ENCODE measurements at places on chromosomes 7 and 10.

GRCh38 chr7:150685219-150686029, at the start of gene GIMAP2:
TSS of gene GIMAP2 (plus strand) at chr7:150685706. CDS start at chr7:150687060, 1,354 bp downstream.
- peak; percentile 29 for DNase-seq

- no peak for DNase-seq
Observed at GRCh38 chr10:51569467-51569866, 129.9 kb downstream of the CSTF2T start.

GRCh38 chr7:142231716-142232115, 26.1 kb downstream of the PRSS58 start:
- DNase-seq: no peak

DNA sequence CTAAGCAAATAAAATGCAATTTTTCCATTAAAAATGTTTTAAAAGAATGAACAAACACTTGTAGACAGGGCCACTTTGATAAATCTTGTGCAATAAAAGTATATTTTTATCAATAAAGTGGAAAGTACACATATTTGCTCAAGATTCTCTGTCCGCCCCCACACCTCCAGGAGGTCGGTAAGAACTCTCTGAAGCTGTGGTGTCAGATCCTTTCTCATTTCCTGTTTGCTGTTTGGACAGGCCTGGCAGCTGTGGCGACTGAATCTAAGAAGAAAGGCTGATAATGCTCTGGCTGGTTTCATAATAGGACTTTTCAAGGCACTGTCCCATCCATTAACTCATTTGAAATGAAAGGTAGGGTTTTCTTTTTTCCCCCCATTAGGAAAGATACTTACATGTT, 15.3 kb upstream of the ASB4 start:
- no peak for DNase-seq

DNA sequence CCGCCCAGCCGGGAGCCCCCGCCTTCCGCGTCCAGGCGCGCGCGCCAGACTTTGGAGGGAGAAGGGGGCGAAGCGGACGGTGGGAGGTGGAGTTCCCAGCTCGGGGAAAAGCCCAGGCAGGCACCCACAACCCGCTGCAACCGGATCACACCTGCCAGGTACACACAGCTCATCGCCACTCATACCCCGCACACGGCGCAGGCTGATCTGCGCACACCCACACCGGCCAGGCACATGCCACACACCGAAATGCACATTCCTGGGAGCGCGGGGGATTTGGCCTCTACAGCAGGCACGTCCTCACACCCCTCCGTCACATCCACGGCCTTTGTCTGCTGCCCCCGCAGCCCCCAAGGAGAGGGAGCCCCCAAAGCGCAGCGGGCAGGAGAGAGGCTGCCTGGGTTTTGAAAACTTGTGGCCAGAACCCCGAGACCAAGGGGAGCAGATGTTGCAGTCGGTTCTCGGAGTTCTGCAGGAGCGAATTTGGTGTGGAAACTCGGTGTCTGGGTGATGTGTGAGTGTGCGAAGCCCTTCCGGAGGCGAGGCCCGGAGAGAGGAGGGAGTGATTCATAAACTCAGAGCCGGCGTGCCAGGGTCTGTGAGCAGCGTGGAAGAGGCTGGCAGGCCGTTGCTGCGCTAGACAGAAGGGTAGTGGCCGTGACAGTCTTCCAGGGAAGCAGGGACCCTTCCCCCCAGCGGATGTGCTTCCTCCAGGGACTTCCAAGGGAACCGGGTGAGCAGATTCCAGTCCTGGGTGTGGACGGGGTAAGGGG, 734 bp downstream of the CHST3 start:
- DNase-seq: peak; percentile 74

- DNase-seq: no peak
Observed at GRCh38 chr7:101824440-101824839, 7.0 kb downstream of the CUX1 start.

- DNase-seq: no peak
Observed at GRCh38 chr10:100038561-100039071, 28.9 kb upstream of the DNMBP start.

DNA sequence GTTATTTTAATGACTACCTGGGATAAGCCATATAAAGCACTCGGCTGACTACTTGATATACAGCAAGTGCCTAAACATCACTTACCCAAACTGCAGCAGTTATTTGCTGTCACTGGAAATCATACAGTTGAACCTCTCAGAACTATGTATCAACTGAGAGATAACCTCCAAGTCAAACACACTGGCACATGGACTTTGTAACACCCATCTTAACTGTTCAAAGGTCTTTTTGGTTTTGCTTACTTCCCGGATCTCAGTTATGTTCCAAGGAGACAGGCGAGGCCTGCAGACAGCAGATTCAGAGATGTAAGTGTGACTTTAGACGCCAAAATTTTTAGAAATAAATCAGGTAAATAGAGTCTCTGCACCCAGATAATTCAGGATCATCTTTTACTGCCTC, 34.6 kb upstream of the DAGLB start:
- no peak for DNase-seq

GRCh38 chr7:71615017-71615416, 483.1 kb downstream of the GALNT17 start:
- DNase-seq: no peak

DNA sequence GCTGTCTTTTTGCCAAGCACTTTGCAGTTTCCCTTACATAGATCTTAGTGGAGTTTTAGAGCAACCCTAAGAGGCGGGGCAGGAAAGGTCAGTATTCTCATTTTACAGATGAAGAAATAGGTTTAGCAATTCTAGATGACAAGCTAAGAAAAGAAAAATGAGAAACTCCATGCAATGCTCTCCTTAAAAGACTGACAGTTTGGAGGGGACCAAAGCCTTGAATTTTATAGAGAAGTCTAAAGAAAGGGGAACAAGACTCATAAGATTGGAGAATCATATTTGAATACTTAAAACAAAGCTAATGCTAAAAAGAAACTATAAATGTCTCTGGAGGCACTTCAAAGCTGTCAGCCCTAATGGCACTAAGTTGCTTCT, 19.6 kb downstream of the CEP55 start:
- peak; percentile 68 for DNase-seq

DNA sequence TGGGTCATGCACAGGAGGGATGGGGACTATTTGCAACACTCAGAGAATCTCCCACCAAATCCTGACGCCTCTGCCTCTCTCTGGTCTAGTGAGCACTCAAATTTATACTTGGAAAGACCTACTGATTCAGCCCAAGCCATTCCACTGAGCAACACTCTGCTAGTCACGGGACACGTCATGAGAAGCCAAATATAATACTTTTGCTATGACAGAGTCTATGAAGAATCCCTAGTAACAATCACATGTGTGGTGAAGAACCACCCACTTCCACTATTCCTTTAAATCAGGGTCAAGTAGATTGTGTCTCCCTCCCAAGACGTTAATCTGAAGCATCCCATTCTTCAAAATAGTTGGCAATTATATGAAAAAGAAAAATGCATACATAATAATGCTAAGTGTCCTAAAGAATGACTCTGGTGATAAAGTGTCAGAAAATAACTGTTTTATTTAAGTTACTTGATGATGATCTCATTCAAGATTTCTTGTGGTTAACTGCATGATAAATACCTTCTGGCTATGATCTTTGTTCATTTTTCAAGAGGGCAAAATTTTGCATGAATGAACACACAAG, 28.5 kb downstream of the CHCHD3 start:
- peak; percentile 88 for DNase-seq

GRCh38 chr10:73838008-73838567, 26.7 kb upstream of the NDST2 start:
- no peak for DNase-seq

- no peak for DNase-seq
Observed at GRCh38 chr7:693280-693679, 33.2 kb upstream of the DNAAF5 start.

DNA sequence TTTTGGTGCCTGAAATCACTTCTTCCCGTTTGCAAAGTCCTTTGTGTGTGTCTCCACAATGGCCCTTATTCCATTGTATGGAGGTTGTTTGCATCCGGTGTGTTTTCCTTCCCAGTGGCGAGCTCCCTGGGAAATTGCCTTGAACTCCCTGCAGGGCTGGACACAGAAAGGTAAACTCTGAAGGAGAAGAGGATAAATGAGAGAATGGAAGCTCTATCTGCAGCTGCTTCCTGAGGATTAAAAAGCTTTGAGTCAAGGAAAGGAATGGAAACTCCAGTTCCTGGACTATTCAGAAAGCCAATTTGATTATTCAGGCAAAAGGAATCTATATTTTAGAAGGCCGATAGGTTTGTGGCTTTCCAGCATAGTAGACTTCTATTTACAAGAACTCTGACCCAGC, 4.4 kb upstream of the GRK5 start:
- DNase-seq: no peak

DNA sequence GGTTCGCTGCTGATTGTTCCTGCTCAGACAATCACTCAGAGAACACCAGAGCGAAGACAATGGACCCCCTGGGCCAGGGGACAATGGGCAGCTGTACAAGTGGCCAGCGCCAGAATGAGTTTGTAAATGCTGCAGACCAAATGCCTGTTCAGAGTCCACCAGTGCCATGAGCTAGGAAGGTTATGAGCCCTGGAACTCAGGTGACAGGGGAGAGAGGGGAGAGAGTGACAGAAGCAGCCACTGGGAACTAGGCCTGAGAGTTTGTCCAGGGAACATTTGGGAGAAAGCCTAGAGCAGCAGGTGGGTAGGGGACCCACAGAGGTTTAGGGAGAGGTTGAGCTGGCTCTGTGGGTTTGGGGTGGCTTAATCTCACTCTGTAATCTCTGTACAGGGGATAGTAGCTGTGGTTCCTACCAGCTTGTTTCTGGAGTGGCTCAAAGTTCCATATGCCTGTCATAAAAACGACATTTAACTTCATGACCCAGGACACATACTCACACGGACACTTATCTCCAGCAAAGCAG, 60.4 kb downstream of the C10orf105 start:
- DNase-seq: no peak

GRCh38 chr7:101527844-101528667, 101.0 kb downstream of the MYL10 start:
- DNase-seq: peak; percentile 60
